ENCODE measurements at places on chromosomes 4 and X.

DNA sequence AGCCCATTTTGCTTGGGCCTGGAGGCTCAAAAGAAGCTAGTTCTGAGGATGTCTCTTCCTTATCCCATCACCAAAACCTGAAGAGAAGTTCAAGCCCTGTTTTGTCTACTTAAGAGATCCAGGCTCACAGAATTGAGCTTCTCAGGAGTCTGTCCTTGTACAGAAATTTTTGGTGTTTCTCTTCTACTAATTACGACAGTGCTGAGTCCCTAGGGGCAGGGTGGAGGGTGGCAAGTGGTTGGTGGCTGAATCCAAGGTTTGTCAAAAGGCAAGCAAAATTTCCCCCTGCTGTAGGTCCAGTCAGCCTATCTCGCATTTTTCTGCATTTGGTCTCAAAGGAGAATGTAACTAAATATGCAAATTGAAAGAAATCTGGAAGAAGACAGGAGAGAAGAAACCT, 377.9 kb downstream of the SMARCA1 start:
- no peak for DNase-seq

GRCh38 chr4:83109480-83110222, 4.9 kb downstream of the PLAC8 start:
- DNase-seq = no peak

DNA sequence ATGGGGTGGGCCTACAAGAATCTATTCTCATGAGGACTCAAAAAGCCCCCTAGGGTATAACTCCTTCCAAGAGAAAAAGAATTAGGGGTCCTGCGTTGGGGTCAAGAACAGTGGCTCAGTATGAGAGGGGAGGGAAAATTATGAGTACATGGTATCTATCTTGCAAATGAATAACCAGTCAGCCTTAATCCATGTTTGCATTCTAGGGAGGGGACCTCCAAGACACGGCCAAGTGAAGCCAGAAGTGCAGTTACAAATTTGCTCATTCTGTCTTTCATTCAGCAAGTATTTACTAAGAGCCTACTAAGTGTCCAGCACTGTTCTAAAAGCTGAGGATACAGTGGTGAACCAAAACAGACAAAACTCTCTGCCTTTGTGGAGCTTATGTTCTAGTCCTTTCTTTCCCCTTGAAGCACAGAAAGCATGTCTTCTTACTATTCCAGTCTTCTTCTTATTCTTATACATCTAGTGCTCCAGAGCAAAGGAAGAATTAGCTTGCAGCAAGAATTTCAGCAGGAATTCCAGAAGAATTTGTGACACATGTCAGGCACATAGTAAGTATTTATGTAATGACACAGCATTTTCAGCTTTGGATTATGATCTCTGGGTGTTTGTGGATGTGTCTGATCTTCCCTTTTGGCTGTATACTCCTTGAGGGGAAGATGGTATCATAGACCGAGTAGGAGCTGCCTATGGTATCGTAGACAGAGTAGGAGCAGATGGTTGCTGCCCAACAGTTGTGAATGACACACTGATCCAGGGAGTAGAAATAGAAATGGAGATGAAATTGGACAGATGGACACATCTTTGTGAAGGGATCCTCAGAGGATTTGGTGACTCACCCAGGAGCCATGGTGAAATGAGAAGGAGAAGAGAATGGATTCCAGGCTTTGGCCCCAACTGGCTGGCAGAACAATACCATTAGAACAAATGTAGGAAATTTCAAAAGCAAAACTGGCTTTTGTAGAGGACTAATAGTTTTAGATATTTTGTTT, 75.9 kb downstream of the COQ2 start:
- no peak for DNase-seq

DNA sequence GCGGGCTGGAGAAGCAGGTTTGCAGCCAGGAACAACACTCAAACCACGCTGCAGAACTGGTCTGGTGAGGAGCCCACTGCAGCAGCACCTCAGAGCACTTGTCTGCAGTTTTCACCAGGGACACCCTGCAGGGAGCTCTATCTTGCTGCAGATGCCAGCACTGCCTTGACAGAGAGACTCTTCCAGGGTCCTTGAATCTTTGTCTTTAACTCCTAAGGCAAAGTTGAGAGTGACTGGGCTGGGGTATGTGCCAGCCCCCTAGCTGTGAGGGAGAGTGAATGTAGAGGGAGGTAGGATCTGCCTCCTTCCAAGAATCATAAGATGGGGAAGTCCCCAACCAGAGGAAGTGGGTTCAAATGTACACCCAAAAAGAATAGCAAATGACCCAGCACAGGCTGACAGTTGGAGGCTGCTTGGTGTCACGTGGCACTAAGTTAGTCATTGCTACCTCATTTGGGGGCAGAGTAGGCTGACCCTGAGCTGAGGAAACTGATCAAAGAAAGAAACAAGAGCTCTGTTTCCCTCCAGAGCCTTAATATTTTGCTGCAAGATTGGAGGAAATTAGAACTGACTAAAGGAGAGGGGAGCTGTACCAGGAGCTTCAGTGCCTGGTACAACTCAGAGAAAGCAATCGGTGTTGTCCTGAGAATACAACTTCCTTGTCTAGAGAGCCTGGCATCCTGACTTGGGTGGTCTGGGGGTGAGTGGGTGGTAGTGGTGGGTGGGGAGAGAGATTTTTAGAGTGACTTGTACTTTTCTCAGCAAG, 28.2 kb upstream of the HUWE1 start:
- DNase-seq = no peak

DNA sequence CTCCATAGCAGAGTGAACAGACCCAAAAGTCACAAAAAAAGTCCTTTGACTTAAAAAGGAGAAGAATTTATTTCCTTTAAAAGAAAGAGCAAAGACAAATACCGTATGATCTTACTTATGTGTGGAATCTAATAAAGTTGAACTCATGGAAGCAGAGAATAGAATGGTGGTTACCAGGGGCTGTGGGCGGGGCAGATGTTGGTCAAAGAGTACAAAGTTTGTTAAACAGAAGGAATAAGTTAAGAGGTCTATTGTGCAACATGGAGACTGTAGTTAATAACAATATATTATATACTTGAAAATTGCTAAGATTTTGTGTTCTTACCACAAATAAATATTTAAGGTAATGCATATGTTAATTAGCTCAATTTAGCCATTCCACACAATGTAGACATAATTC, 173.3 kb upstream of the S100G start:
- no peak for DNase-seq

- DNase-seq = no peak
Observed at GRCh38 chr4:34046580-34046979, 2197.7 kb downstream of the ARAP2 start.

- no peak for DNase-seq
Observed at GRCh38 chrX:8927701-8928100, 106.2 kb downstream of the FAM9B start.

- DNase-seq = no peak
Observed at GRCh38 chr4:70992391-70992881, 1.0 kb upstream of the DCK start.

- no peak for DNase-seq
Observed at GRCh38 chr4:69490271-69490670, 5.4 kb downstream of the UGT2B4 start.

- DNase-seq = no peak
Observed at GRCh38 chrX:13074297-13075262, 30.2 kb upstream of the FAM9C start.

DNA sequence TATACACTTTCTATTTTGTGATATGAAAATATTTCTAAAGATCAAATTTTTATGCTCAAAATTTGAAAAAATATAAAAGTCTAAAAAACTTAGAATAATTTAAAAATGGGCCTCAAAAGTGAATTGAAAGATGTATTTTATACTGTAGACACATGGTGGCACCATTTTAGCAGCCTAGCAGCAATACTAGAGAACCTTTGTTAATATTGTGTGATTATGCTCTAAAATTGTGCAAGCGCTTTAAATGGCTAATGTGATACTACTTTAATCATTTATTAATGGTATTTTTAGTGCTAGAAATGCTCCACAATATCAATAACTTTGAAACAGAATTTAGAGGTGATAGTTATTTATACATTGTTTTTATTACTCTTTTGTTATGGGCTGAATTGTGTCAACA, 3.7 kb upstream of the GUF1 start:
- no peak for DNase-seq
